ENCODE measurements at places on chromosomes 6 and 20.

GRCh38 chr20:2739042-2739398 lies 46.4 kb downstream of the EBF4 start:
- DNase-seq = no peak

- no peak for DNase-seq
These were observed 8.3 kb downstream of the BAK1 start for GRCh38 chr6:33571637-33572316.

DNA sequence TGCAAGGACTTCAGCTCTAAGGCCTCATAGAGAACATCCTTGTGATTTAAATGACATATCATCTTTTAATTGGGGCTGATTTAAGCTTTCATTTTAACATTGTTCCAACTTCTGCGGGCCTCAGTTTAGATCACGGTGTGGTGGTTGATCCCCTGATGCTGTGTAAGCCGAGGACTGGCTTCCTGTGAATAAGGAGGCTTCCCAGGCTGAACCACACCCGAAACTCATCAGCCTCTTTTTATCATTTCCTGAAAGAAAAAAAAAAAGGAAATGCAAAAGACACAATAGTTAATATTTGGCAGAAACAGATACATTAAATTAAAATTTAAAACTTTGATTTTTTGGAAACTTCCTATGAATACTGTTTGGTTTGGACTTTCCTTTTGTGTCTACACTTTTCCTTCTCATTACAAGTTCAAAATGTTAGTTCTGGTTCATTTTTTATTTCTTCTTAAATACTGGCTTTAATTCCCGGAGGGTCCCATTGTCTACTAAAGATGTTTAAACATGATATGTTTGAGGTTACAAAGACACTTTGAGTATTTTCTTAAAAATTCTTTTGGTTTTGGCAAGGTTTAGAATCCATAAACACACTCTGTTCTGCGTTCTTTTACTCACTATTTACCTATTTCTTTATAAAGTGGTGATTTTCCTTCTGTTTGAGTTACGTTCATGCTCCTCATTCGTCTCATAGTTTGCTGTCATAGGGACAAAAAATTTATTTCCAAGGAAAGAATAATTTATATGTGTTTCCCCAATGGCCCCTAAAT lies 230.0 kb upstream of the SULF2 start:
- DNase-seq = no peak

DNA sequence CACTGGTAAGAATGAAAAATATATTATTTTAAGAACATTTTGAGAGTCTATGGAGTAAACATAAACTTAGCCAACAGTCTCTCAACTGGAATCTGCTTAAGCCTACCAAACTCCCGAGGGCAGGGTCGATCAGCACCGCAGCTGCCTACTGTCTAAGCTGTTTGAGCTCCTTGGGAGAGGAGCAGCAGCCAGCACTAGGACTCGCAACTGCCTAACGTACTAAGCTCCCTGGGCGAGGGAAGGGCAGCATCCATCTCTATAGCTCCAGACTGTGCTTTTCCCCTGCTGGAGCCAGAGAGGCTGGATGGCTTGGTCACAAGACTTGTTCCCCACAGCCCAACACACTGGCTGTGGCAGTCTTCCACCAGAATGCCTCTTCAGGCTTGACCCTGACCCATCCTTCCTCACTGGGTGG lies 96.4 kb downstream of the MOXD1 start:
- no peak for DNase-seq

DNA sequence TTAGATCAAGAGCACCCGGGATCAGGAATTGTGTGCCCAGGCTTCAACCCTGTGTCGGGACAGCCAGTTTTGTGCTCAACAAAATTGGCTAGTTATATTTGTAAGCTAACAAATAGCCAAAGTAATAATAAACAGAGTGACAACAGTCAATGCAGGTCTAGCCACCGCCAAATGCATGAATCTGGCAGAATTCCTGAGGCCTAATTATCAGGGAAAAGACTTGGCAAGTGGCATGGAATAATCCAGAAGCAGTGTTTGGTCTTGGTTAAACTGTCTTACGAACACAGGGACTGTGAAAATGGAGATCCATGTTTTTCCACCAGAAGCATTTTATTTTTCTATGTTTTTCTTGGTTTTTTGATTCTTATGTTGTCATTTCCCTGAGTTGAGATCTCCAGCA lies 268.8 kb downstream of the ZNF217 start:
- DNase-seq = no peak

DNA sequence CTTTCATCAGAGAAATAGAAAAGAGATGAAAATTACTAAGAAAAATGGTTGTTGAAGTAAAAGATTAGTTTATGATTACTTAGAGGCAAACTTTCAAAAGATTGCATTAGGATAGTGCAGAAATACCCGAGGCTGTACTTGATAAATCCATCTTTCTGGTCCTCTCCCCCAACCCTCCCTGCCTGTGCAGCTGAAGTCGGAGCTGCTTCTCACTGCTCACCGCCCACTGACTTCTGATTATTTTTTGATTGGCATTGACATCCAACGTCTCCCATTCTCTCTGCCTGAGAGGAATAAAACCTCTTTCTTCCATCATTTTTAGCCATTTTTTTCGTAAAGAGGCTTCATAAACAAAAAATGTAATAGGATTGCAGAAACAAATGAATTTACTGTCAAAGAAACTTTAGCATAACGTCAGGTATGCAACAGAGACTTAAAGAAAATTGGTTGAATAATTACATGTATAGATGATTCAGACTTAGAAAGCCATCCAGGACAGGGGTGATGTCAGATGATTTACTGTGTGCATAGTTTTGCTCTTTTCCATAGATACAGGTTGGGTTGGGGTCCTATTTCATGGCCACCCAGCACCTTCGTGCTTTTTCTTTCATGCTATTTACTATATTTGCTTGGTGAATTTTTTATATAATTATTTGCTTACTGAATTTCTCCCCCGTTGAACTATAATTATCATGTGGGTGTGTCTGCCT lies 53.6 kb upstream of the EDN3 start:
- no peak for DNase-seq

All from GM18507 (cell line).